ENCODE measurements at places on chromosomes 7 and 10. TPM values are rescaled to one million over a fixed set of nuclear protein-coding genes. Genes with fewer than 3 reads are reported as not detected.

DNA sequence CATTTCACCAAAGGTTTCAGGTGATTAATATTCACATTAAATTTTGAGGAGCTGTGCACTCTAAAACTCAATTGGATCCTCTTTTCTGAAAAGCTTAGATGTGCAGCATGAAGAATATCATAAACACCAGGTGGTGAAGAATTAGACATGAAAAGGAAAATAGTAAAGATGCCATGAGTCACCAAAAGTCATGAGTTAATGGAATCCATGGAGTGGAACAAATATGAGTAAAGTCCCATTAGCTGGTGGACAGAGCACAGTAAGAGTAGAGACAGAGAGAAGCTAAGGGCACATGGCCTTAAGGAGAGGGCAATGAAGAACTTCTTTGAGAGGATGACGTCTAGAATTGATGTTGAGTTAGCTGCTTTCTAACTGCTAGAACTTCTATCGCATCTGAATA lies 271.6 kb downstream of the CSTF2T start:
- DNase-seq = no peak

GRCh38 chr7:69656077-69656476 lies 57.8 kb downstream of the AUTS2 start:
- no peak for DNase-seq

- no peak for DNase-seq
These were observed 153.3 kb downstream of the LSMEM1 start for GRCh38 chr7:112634107-112634506.

GRCh38 chr7:55438757-55439525 lies 73.8 kb downstream of the LANCL2 start:
- peak; percentile 55 for DNase-seq

DNA sequence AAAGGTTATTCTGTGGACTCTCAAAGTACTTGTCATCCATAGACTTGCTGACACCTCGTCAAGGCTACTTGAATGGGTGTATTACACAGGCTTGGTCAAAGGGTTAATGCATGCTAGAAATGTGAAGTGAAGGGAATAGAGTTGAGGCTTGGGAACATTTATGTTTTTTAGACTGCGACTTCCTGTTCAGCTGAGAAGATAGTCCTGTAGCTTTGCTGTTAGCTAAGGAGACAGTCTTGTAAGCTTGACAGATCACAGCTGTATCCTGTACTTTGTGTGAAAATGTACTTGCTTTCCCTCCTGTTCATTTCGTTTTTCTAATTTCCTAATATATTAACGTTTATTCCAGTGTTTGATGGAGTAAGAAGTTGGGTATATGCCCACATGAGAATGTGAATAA lies 52.1 kb downstream of the ADD3 start:
- peak; percentile 29 for DNase-seq

DNA sequence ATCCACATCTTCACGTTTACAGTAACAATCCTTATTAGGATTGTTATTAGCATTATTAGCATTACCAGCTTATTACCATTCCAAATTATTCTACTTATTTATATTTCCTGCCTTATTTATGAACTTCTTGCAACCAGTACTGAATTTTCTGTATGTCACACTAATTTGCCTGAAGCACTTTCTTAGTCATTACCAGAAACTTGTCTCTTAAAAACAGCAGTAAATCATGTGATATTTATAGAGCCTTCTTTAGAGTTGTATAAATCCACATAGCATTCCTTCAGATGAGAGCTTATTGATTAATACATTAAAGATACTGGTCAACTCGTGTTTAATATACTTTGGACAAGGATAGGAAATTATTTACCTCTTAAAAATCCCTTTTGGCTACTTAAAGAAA lies 618.6 kb downstream of the SUGCT start:
- DNase-seq = no peak

DNA sequence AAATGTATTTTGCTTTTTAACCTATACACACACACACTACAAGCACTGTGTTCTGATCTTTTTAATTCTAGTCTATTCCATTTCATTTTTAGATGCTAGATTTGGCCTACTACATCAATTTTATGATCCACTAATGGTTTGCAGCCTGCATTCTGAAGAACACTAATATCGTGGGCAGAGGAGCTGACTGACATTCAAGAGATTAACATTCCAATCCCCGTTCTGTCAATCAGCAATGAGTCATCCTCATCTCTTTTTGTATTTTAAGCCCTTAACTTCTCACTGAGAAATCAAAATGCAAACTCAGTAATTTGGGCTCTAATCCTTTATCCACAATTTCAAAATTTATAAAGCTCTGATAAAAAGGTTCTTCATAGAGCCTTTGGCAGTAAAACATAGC lies 47.1 kb upstream of the GAD2 start:
- no peak for DNase-seq

- no peak for DNase-seq
These were observed 1.6 kb upstream of the ADARB2 start for GRCh38 chr10:1738950-1739349.

DNA sequence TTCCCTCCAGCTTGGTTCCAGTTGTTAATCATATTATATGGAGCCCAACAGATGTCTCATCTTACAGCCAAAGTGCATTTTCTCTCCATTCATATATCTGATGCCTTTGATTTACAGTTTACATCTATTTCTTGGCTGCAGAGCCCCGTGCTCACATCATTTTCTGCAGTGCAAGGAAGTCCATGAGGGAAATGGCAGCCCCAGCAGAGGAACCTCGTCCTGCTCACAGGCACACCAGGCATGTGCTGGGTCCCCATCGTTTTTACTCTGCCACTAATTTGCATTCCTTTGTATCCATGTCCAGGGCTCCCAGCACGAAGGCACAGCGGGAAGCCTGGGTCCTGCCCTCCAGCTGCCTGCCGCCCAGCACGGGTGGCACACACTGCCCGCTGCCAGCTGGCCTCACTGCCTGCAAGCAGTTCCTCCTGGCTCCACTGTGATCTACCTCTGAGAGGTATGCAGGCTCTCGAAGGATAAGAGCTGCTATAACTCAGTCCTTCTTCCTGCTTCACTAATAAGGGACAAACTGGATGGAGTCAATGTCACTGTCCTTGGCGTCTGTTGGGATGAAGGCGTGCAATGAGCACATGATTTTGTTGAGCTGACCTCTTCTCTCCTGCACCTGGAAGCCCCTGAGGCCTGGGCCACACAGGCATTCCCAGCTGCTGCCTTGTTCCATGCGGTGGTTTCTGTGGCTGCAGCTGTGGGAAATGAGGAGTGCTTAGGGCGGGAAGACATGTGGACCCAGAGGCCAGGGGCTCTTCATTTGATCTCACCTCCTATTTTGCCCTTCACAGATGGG lies 583.6 kb upstream of the MGMT start:
- DNase-seq = no peak

DNA sequence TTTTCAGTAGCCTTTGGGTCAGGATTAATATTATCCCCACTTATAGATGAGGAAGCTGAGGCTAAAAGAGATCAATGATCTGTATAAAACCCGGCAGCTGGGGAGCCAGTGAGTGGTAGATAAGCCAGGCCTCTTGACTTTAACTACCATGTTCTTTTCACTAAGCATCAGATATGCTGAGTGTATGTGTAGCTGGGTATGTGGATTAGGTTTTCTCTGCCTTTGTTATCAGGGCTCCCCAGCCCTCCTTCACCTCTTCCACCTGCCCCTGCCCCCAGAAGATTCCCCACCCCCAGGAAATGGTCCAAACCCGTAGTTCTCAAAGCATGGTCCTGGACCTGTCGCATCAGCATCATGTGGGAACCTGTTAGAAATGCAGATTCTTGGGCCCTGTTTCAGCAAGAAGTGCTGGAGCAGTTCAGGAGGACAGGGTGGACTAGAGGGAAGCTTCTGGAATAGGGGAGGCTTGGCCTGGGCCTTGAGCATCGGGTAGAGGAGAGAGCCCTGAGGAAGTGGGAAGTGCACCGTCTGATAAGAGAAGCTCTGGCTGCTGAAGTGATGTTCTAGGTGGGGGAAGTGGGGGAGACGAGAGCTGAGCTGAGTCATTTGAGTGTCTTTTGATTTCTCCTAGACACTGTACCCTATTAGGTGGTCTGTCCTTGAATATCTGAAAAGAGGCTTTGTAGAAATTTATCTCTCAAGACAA lies 101.3 kb downstream of the HIF1AN start:
- no peak for DNase-seq

DNA sequence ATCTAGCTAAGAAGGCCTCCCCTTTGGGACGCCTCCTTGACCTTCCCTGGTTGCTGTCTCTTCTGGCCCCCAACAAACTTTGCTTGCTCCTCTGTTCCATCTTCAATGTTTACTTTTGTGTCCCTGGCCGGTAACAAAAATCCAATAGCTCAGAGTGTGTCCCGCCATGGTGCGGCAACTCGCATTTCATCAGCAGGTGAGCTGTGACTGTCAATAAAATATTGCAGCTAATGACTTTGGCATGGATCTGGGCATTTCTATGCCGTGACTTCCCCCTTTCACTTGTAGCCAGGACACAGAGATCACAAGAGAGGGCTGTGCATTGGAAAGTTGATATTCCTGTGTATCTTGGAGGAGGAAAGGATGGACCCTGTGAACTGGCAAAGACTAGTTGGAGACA lies 317.6 kb downstream of the RPS24 start:
- DNase-seq = no peak

DNA sequence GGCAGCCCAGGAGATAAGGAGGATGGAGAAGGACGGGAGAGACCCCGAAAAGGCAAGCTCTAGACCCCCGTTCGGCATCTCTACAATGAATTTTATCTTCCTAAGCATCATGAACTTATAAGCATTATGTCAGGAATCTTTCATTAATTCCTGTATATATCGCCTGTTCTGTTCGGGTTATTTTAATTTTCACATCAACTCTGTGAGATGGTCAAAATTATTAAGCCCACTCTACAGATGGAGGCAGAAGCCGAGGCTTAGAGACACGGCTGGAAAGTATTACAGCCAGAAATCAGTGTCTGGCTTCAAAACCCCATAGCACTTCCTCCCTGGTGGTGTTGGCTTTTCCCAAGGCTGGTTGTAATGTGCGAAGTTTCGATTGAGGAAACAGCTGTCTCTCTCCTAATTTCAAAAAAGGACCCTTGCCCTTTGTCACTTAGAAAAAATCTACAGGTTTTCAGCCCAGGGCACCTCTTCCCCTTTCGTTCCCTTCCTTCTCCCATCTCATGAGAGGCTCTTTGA lies 1.5 kb upstream of the GRM8 start:
- no peak for DNase-seq

- DNase-seq = no peak
These were observed 8.9 kb downstream of the CUBN start for GRCh38 chr10:17120694-17121093.

GRCh38 chr7:16710651-16711050 lies 42.9 kb upstream of the TSPAN13 start:
- no peak for DNase-seq

DNA sequence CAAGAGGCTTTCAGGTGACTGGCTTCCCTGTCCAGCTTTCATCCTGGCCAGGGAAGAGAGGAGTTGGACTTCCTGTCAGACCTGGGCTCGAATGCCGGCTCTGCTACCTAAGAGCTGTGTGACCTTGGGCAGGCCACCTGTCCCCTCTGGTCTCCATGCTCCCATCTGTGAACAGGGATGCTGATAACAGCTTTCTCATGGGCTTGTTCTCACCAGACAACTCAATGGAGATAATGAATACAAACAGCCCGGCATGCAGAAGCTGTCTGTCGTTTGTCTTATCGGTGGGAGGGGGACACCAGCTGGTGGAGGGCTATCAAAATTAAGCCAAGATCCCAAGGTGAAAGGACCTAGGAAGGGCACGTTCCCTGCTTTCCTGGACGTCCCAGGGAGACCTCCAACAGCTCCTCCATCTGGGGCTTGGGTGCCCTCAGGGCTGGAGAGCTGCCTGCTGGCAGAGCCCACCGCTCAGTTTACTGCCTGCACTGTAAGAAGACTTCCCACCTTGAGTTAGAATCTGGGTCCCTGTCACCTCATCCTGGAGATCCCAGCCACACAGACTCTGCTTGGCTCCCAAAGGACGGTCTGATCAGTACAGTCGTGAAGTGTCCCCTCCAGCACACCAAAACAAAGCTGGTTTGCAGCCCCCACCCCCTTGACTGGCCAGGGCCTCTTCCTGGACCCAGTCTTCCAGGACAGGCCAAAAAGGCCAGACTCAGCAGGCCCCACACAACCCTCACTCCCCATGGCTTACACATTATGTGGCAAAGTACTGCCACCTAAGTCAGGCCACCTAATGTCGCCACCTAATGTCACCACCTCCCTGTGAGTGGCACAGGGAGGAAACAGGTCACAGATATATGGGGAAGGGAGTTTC lies 40.9 kb downstream of the PPIF start:
- DNase-seq = no peak

GRCh38 chr7:141706239-141707064 lies 1.7 kb upstream of the WEE2 start:
- DNase-seq = no peak

DNA sequence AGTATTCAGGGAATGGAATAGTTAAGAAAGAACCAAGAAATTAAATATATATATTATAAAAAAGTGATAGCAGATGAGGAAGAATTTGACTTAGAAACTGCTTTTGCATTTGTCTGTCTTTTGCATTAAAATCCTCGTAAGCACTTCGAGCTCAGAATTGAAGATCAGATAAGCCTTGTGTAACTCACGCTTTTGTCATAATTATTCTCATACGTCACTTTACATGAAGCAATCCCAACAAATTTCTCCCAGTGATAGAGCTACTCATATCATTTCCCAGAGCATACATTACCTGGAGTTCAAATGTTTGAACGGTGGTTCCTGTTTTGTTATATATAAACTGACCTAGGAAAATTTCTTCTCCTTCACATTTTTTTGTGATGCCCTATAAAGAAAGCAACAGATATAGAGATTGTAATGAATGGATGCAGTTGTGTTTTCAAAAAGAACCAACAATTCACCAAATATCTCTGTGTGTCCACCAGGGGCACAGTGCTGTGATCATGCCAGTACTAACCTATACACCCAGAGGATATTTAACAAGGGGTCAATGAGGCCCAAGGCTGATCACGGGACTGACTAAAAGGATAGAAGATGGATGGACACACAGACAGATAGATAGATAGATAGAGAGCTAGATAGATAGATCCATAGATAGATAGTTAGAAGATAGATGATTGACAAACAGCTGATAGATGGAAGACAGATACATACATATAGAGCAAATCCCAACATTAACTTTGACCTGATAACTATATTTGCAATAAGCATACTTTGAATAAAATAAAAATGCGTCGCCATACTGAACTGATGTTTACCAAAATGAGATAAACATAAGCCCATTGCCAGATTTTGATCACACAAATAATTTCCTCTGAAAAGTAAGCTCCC lies 9.3 kb upstream of the HUS1 start:
- peak; percentile 27 for DNase-seq

- no peak for DNase-seq
These were observed 153.0 kb downstream of the ATE1 start for GRCh38 chr10:121774813-121775212.

- DNase-seq = peak; percentile 72
These were observed 198.9 kb downstream of the REEP3 start for GRCh38 chr10:63720072-63720537.

Gene DRGX
- not detected for total RNA-seq

Gene CALML5
- not detected for total RNA-seq

Gene MICALL2
- total RNA-seq = 5.5 TPM

Gene OR2A1
- total RNA-seq = not detected

Gene MLXIPL
- total RNA-seq = not detected

Gene HOXA3
- 2.7 TPM for total RNA-seq

Gene ACTL6B
- total RNA-seq = not detected

Gene HK1
- 23.1 TPM for total RNA-seq

Gene AKR1C4
- total RNA-seq = not detected

Gene FAM13C
- total RNA-seq = not detected

Gene TRIM73
- total RNA-seq = 26.2 TPM

Gene GCK
- total RNA-seq = not detected

Gene GJC3
- total RNA-seq = not detected

Gene TRRAP
- 82.6 TPM for total RNA-seq

Gene TMEM213
- not detected for total RNA-seq

Gene HYAL4
- not detected for total RNA-seq

Data from OCI-LY7 (cell line).